ENCODE measurements at places on chromosomes 7 and 10.

- DNase-seq: no peak
These were observed 1.6 kb upstream of the SAMD9 start for GRCh38 chr7:93119191-93119905.

DNA sequence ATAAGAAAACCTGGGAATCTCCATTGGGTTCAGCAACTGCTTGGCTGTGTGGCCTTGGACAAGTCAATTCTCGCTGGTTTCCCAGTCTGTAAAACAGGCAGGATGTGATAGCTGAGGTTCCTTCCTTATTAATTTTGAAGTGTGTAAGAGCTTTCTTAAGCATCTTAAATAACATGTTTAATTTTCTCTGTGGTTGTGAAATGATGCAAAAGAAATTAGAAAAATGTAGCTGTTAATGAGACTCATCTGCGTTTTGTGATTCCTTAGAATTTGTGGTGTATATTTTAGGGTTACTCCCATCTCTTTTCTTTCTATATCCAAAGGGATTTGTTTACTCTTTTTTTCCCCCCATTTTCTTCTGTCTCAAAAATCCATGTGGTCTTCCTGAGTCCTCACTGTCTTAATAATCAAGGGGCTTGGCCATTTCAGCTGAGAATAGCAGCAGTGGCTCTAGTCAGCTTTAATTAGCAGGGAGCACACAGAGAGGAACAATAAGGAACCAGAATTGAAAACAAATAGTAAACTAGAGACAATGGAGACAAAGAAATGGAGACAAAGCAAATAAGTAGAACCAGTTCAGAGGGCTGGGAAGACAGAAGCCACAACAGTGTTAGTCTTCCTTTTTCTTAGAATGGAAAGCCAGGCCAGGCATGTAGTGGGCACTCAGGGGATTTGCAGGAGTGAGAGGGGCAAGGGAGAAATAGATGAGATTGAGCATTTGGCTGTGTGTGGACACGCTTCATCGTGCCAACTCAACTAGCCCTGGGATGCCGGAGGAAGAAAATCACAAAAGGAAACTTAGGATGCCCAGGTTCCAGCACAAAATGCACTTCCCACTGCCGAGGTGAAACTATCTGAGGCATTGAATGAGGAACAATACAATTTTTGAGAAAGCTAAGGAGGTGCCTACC, 93.9 kb downstream of the CHN2 start:
- DNase-seq: no peak

- DNase-seq: no peak
These were observed 89.6 kb downstream of the AUTS2 start for GRCh38 chr7:69687739-69688433.

GRCh38 chr7:100163006-100163531, 4.5 kb upstream of the TRAPPC14 start:
- DNase-seq: no peak

- no peak for DNase-seq
These were observed 88.9 kb downstream of the C1GALT1 start for GRCh38 chr7:7271094-7271874.

GRCh38 chr10:36171953-36172940, 530.2 kb upstream of the FZD8 start:
- no peak for DNase-seq
